ENCODE measurements at places on chromosomes 11 and 22.

DNA sequence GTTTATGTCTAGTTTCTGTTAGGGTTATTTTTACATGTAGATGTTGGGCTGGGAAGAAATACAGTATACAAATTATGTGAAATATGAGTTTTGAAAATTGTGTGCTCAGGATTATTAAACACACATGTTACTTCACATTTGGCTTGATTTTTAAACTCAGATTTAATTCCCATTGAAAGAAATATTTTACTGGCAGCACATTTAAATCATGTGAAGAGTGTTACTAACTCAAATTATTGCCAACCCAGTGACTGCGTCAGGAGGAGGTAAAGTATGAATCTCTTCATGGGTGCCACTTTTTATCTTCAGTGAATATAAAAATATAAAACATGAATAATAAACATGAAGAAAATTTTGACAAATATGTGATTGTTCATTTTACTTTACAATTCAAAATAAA is 457.5 kb upstream of the CCDC179 start:
- no peak for DNase-seq

DNA sequence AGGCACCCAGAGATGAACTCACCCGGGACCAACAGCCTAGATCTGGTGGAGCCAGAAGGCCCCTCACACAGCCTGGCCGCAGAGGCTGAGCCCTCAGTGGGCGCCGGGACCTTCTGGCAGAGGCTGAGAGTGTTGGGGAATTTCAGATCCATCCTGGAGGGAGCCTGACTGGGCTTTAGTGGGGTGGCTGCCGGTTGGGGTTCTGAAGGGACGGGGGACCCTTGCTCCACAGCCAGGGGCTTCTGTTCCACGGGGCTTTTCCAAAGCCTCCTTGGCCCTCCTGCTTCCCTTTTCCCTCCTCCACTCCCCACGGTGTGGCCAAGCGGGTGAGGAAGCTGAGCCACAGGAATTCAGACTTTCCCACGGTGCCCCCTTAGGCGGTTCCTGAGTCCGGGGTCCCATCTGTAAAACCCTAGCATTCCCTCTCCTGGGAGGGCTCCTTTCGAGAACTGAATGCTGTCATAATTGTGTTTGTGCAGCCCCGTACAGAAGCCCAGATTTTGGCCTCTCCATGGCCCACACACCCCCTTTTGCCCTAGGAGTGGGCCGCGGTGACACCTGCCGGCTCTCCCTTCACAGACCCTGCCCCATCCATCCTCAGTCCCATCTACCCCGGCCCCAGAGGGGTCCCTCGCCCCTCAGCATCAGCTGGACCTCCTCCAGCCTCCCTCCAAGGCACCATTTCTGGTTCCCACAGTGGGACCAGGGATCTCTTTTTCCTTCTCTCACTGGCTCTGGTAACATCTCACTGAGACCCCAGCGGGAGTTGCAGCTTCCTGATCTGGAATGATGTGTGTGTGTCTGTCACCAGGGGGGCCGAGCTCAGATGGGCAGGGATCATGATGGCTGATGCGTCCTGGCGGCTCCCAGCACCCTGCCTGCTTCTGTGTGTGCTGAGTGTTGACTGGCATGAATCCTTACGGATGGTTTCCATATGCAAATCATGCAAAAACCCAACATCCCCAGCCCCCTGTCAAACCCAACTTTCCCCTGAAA is 1048.4 kb downstream of the TBC1D22A start:
- DNase-seq = no peak

GRCh38 chr11:12073436-12073835 is 37.0 kb upstream of the MICAL2 start:
- no peak for DNase-seq

DNA sequence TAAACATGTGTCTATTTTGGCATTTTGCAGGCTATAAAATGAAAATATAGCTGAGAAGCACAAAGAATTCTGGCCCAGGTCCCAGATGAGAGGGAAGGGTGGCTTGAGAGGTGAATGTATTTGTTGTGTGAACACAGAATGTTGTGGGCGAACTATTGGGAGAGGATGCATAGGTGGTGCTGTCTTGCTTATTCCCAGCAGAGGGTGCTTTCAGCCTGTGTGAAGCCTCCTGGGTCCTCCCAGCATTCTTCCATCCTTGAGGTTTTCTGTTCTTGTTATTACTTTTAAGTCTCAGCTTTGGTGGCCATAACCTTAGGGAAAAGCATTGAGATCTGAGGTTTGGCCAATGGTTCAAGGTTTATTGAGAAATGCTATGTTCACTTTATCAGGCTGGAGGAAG is 108.7 kb upstream of the SNX19 start:
- DNase-seq = no peak

GRCh38 chr11:105811242-105811641 is 201.4 kb downstream of the GRIA4 start:
- no peak for DNase-seq

- no peak for DNase-seq
Measured at GRCh38 chr11:113091481-113091780, 130.2 kb downstream of the NCAM1 start.

DNA sequence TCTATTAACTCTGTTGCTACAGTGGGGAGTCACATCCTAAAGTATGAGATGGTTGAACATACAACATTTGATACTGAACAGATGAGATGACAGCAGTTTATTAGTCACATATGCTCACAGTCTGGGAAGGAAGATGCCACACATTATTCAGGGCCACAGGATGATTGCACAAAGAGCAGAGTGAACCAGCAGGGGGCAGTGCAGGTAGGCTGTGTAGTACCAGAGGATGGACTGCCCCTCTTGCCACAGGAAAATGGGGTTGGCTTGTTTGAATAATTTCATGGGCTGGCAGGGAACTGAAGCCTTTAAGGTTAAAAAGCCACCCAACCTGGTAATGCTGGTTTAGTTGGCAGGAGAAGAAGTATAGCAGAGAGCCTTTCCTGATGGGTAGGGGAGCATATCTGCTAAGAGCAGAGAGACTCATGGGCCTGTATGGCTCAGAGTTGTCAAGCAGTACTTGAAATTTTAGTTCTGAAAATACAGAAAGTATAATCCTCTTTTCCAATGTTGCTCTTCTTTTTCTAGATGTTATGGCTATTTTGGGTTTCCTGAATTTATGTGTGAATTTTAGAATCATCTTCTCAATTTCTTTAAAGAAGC is 180.4 kb upstream of the B3GAT1 start:
- no peak for DNase-seq

- DNase-seq = no peak
Measured at GRCh38 chr11:83613767-83614121, 327.6 kb upstream of the CCDC90B start.

- DNase-seq = no peak
Measured at GRCh38 chr11:112583261-112583893, 322.7 kb upstream of the PLET1 start.

GRCh38 chr11:92740276-92740675 is 229.2 kb upstream of the MTNR1B start:
- no peak for DNase-seq

- DNase-seq = no peak
Measured at GRCh38 chr22:26898946-26899605, 241.7 kb downstream of the MIAT start.

GRCh38 chr22:20606041-20606783 is 98.8 kb downstream of the MED15 start:
- peak; percentile 79 for DNase-seq

Data from GM12892 (cell line).